AG04449 (cell line): ENCODE measurements at places on chromosomes 4 and X.

GRCh38 chr4:76582074-76582816 lies 147.2 kb downstream of the SHROOM3 start:
- DNase-seq = no peak

- peak; percentile 4 for DNase-seq
Measured at GRCh38 chr4:150852216-150852615, 162.9 kb downstream of the LRBA start.

DNA sequence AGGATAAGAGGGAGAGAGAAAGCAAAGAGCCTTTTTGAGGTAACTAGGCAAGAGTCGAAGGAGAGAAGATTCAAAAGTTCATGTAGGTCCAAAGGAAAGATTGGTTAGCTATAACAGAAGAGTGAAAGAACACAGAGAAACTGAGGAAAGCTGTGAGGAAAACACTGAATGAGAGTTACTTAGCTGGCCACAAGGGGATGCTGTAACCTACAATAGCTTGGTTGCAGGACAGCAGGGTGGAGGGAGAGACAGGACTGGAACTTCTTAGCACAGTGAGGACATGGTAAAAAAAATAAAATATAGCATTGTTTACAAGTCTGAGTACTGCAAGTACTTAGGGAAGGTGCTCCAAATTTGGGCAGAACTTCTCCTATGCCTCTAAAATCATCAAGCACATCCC lies 48.3 kb downstream of the RAI2 start:
- DNase-seq = no peak

- DNase-seq = no peak
Measured at GRCh38 chr4:56128213-56128612, 179.5 kb downstream of the CEP135 start.

DNA sequence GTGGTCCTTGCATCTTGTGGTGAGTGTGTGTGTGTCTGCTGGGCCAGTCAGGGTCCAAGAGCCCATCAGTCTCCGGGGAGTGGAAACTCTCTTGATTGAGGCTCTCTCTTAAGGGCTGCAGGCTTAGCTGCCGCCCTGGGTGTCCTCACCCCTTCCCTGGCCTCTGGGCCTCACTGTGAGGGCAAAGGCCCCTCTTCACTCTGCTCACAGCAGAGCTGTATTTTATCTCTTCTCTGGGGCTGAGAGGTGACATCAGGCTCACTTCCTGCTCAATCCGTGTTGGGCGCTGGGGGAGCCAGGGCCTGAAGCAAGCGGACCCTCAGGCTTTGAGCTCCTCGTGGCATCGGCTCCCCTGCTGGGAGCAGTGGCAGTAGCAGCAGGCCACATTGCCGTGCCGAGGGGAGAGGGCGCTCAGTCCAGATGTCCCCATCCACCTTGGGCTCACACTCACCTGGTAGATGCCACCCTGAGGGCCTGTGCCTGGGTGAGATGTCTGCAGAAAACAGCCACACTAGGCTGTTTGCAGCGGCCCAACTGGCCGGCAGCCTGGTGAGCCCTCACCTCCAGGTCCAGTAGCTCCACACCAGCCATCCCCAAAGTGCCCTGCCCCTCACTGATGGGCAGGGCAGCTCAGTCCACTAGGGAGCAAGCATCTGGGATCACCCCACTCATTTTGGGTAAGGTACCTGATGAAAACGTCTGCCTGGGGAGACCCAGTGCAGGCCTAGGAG lies 24.7 kb upstream of the PRPS1 start:
- no peak for DNase-seq

GRCh38 chr4:163680386-163681098 lies 186.1 kb downstream of the TMA16 start:
- DNase-seq = no peak

GRCh38 chrX:22345884-22346283 lies 73.2 kb downstream of the CBLL2 start:
- DNase-seq = no peak

DNA sequence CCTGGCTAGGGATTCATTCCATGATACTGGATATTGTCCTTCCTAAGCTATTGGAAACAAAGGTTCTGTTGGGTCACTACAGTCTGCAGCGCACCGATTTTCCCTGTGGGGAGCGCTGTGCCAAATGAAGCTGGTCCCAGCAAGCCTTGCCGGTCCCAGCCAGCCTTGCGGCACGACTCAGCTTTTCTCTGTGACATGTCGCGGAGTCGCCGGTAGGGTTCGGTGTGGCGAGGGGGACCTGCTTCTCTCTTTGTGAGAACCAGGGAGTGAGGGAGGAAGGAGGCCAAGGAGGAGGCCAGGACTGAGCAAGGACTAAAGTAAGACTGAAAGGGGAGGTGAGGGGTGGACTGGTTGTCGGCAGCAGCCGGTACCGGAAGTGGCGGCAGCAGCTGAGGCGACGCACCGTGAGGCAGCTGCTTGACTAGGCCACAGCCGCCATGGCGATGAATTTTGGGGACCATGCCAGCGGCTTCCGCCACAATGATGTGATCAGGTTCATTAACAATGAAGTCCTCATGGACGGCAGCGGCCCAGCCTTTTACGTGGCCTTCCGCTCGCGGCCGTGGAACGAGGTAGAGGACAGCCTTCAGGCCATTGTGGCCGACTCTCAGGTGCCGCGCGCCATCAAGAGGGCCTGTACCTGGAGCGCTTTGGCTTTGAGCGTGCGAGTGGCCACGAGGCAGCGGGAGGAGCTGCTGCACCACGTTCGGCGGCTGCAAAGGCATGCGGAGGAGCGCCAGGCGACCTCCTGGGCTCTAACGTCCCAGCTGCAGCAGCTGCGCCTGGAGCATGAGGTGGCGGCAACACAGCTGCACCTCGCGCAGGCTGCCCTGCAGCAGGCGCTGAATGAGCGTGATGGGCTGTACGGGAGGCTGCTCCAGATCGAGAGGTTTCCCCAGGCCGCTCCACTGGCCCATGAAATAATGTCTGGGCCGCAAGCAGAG lies at the start of gene TEX13D:
TSS of gene TEX13D (plus strand) at position 180 of the 944 bp plus-strand sequence. CDS start at position 438, 258 bp downstream.
- no peak for DNase-seq

DNA sequence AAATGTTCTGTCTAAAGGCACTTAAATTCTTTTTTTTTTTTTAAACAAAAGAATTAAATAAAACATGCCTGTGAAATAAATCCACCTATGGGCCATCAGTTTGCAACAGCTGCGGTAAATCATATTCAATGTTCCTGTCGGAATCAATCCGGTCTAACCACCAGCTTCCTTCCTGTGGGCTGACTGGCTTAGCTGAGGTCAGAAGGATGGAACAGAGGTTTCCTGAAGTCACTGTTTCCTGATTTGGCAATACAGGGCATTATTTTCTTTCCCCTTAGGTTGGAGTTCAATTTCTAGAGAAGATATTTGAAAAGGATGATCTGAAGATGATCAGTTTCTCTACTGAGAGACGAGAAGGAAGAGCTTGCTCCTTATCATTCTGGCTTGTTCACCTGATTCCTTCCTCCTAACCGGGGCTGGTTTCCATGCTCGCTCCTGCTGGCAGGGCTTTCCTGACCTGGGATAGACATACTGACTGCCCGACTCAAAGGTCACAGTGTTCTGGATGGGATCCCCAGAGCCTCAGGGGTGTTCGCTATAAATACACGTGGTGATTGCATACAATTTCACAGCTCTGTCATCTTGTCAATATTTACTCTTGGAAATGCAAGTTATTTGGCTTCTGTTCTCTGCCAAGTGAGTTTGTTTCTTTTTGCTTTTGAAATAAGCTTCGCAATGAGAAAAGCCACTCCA lies 21.7 kb downstream of the PDLIM3 start:
- no peak for DNase-seq

GRCh38 chr4:128221586-128221985 lies 66.0 kb downstream of the PGRMC2 start:
- no peak for DNase-seq

DNA sequence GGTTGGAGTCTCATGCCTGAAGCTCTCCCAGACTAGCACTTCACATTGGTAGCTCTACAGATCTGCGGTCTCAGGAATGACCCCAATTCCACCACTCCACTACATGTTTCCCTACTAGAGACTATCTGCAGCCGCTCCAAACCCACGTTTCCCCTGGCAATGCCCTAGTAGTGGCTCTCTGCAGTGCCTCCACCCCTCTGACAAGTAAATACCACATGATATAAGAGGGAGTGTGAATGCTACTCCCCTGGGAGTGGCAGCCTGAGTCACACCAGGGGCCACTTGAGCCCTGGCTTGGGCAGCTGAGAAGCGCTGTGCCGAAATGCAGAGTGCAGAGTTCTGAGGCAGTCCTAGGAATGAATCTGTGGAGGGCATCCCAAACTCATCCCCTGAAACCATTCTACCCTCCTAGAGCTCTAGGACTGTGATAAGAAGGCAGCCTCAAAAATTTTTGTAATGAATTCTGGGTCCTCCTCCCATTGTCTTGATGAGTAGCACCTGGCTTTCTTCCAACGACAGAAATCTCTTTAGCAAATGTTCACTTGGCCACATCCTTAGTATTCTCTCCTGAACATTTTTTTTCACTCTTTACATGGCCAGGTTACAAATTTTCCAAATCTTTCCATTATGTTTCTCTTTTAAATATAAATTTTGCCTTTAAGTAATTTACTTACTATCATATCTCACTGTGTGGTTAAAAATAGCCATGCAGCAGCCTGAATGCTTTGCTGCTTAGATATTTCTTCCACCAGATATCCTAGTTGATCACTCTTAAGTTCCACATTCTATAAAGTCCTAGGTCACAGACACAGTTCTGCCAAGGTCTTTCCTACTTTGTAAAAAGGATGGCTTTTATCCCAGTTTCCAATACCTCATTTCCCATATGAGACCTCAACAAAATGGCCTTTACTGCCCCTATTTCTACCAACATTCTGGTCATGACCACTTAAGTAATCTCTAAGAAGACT lies 160.2 kb upstream of the CPEB2 start:
- DNase-seq = no peak

GRCh38 chrX:100687128-100687527 lies 43.1 kb downstream of the SRPX2 start:
- DNase-seq = no peak

GRCh38 chrX:119529345-119530276 lies 35.6 kb downstream of the STEEP1 start:
- DNase-seq = no peak

DNA sequence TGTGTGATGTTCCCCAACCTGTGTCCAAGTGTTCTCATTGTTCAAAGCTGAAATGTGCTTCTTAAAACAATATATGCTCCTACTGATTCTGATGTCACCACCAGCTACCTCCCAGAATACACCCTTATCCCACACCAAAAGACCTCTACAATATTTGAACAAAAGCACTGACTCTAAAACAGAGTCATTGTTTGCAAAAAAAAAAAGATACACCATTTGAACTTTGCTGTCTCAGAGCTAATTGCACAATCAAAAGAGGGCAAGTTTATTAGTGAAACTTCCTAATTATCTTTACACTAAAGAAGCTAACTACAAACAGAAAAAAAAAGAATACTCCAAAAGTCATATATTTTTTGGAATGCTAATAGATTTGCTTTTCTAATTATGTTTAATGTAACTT lies 34.1 kb upstream of the INTU start:
- no peak for DNase-seq

- no peak for DNase-seq
Measured at GRCh38 chr4:98613453-98614075, 44.8 kb downstream of the TSPAN5 start.
